Frontal cortex (tissue), 4 donors: ENCODE measurements at places on chromosomes 12 and 14.

DNA sequence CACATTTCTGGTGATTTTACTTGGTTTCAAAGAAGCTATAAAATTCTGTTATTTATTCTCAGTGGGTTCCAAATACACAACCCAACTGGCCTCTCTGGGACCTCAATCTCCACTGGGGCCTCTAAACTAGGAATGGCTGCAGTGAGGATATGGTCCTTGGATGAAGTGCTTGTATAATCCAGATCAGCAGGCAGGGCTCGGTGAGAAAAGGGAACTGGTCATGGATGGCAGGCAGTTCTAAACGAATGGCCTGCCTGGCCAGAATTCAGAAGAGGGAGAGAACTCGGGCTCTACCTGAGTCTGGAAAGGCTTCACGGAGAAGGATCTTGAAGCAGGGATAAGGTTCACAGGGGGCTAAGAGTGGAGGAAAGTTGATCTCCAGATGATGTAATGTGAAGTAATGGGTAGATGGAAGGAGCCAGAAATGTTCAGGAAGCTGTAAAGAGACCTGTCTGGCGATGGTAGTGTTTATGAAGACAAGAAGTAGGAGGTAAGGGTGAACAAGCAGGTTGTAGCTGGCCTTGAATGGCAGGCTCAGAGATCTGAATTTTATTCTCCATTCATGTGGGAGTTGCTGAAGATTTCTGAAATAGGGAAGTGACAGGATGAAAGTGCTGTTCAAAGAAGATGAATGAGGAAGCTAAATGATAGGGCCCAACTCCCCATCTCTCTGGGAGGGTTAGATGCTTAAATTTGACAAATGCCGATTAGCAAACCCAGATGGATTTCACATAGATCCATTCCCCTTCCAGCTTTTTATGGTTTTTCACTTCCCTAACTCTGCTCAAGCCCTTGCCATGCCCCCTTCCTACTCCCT lies 31.5 kb upstream of the ANO6 start:
- DNase-seq, result no peak

- DNase-seq, result no peak
These were observed 269.3 kb downstream of the SNAPC1 start for GRCh38 chr14:62031504-62031903.

GRCh38 chr12:74456431-74456830 lies 81.2 kb upstream of the ATXN7L3B start:
- DNase-seq, result no peak

DNA sequence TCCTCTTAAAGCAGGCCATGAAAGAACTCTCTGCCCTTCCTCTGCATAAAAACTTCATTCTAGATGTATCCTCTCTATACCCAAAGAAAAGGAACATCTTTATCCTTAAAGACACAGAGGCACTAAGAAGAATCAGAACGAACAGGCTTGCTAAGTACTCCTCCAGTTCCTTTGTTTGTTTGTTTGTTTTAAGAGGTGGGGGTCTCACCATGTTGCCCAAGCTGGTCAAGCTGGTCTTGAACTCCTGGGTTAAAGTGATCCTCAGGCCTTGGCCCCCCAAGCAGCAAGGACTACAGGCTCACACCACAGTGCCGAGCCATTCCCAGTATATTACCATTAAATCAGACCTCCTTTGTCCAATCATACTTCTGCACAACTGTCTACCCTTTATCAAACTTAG lies 14.0 kb downstream of the GDF3 start:
- no peak for DNase-seq

DNA sequence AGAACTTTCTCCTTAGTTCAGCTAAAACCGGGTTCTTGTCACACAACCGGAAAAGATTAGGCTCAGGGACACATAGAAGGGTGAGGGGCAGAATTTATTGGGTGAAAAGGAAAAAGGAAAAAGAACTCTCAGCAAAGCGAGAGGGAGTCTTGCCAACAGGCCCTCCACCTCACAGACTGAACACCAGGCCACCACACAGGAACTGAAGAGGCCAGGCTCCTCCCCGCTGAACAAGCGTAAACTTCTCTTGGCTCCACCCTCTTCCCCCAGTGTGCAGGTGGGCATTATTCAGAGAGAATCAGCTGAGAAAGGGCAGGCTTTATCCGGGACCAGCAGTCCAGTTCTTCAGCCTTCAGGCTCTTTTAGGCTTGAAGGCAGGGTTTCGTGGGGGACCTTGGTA lies 125.6 kb upstream of the FGD4 start:
- no peak for DNase-seq
